ENCODE measurements at places on chromosomes 4 and X.

- DNase-seq = no peak
Observed at GRCh38 chr4:2824329-2824835, 19.3 kb upstream of the ADD1 start.

- no peak for DNase-seq
Observed at GRCh38 chr4:41822325-41822724, 73.8 kb upstream of the PHOX2B start.

GRCh38 chrX:72532366-72532765 lies 40.3 kb downstream of the HDAC8 start:
- no peak for DNase-seq

DNA sequence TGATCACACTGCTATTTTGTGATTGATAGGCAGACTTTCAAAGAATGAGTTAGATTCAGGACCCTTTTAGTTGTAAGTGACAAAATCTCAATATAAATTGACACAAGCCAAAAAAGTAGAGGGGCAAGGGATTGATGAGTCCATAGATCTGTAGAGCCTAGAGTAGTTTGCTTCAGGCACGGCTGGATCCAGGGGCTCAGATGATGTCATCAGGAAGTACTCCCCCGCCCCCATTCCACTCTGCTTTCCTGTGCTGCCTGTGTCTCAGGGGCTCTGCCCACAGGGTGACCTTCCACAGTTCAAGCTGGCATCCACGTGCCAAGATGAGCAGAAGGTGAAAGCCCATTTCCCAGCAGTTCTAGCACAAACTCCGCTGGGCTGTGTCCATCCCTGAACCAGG lies 13.6 kb downstream of the WFS1 start:
- no peak for DNase-seq
